ENCODE measurements at places on chromosomes 2 and 18.

DNA sequence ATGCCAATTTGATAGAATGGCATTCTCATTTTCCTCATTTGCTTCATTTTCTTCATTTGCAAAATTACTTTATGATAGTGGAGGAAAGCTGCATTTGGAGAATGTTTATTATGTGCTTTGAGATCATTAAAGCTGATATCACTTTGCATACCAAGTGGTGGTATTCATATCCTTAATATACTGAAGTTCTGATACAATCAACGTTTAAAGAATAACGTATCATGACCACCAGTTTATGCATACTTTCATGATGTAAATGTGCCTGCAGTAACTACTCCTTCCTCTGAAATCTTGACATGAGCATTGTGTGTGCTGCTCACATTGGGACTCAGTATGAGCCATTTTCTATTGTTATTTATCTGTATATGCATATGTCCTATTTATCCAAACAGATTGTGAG, 302.1 kb downstream of the ARHGAP15 start:
- DNase-seq: peak; percentile 55

DNA sequence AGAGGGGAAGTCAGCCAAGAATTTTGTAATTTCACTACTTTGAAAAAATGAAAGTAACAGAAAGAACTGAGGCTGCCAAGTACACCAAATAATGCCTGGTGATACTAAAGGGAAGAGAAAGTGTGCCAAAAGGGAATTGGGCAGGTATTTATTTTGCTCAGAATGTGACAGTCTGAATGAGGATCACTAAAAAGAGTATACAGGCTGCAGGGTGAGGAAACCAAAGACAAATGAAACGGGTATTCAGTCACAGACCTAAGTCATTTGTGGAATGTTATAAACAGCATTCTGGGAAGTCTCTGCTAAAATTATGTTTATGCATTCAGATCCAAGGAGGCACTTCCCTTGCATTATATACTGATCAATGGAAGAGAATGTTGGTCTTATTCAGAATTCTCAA, 418.6 kb upstream of the SLC39A10 start:
- no peak for DNase-seq

GRCh38 chr2:207807516-207807915, 37.8 kb upstream of the FZD5 start:
- no peak for DNase-seq

DNA sequence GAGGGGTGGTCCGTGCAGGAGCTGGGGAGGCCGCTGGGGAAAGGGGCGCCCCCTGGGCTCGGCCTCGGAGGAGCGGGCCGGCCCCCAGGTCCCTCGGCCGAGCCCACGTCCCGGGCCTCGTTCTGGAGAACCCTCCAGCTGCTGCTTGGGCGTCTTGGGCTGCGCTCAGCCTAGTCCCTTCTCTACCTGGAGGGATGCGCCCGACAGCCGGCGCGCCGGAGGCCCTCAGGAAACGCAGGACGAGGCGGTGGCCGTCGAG, 293 bp upstream of the D2HGDH start:
- no peak for DNase-seq

DNA sequence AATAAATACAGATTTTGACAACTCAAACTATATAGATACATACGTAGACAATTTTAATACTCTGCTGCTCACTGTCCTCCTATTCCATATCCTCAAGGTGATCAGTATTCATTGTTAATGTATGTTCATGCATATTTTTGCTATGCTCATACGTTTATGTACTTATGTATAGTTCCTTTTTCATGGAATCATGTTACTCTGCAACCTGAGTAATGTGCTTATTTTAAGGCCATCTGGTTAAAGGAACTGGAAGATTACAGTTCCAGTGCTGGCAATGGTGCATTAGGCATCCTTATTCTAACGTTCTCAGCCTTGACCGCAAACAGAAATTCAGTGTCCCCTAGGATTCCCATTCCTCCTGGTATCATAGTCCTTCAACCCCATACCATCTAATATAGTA, 385.0 kb upstream of the TNP1 start:
- DNase-seq: no peak

GRCh38 chr18:45166836-45167551, 448.3 kb upstream of the SLC14A2 start:
- DNase-seq: peak; percentile 65

DNA sequence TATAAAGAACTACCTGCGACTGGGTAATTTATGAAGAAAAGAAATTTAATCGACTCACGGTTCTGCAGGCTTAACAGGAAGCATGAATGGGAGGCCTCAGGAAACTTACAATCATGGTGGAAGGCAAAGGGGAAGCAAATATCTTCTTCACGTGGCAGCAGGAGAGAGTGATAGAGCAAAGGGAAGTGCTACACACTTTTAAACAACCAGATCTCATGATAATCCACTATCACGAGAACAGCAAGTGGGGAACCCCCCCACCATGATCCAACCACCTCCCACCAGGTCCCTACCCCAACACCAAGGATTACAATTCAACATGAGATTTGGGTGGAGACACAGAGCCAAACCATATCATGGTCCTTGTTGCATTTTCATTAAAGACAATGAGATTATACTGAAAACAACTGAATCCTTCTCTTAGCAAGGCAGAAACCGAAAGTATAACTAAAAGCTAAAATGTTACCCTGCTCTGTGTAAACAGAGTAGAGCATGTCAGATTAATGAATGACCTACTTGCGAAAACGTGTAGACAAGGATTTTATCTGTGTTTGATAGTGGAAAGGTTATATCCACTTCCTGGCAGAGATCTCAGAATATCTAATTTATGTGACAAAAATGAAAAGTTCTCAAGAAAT, 60.1 kb upstream of the RBBP8 start:
- DNase-seq: no peak

DNA sequence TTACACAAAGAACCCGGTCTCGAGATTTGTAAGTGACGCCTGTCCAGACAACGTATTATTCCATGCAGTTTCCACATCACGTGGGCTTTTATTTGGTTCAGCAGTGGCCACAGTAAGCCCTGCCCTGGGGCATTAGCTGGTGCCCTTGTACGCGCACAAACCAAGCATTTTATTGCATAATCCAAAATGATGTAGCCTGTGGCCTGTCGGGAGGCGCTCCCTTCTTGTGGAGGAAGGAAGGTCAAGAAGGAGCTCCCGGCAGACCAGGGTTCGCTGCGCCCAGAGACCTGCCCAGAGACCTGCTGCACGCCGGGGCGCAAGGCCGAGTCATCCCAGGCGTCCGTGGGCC, 179.6 kb upstream of the ALKAL2 start:
- DNase-seq: no peak

All from fibroblast of skin of right quadriceps (primary cell).